ENCODE measurements at places on chromosomes 4 and X.

DNA sequence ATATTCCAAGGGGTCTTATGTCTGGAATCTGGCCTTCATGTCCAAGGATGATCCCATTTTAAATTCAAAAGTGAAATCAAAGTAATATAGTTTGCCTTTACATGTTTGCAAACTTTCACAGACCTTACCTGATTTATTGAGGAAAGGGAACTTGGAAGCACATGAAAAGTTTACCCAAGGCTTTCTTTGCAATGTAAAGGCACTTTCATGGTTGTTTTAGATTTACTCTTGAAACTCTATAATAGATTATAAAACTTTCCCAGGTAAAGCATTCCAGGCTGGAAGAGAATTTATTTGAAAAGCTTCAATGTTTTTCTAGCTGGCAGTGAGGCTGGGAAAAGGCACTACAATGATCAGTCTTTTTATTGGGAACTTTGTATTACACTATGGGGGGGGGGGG, 842.8 kb upstream of the DIAPH2 start:
- DNase-seq, result no peak

DNA sequence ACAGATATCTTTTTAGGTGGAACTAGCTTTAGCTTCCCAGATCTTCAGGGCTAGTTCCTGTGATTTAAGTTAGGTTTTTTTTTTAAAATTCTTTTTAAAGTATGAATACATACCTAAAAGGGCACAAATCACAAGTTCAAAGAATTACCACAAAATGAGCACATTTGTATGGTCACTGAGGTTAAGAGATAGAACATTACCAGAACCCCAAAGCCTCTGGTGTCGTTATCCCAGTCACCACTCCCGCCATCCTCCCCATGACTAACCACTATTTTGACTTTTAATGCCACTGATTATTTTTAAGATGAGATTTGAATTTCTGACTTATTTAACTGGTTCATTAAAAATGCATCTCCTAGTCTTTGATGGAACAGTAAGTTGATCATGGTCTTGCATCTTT, 5.4 kb downstream of the PGK1 start:
- no peak for DNase-seq

- no peak for DNase-seq
Measured at GRCh38 chrX:1466971-1467561, 14.4 kb upstream of the ASMTL start.

DNA sequence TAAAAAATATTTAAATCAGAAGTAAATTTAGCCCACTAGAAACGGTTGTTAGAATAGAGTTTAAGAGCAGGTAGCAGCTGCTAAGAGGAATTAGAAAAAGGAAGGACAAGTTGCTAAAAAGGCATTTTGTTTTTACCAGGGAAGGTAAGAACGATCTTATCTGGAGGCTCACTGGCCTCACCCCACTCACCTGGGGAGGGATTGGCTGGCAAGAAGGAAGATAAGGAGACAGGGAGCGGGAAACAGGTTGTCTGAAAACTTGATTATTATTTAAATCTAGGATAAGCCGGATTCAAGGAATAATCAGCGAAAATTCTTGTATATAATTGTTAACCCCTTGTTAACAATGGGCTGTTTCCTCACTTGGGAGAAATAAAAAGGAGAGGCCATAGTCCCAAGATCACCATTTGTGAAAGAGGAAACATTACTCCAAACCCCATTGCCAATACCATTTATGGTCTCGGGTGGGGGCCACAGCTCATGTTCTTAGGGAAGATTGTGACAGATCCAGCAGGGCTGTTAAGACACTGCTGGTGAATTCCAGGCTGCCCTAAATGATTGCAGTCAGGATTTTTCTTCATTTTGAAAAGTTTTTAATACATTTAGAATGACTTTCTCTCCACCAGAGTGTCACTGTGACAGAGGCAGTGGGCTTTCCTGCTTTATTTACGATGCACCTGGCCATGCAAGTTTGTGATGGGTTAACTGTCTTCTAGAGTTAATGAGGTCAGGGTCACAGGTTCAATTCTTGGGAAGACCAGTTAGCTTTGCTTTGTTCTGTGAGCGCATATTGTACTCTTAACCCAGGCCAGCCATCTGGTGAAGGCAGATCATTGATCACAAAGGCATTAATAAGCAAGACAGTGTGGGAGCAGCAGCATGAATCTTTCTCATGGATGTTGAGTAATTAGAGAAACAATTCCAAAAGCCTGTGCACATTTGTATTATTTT, 106.6 kb downstream of the CEP135 start:
- no peak for DNase-seq

GRCh38 chrX:40623139-40623536, at the start of gene MPC1L:
TSS of gene MPC1L (plus strand) at chrX:40623428. CDS start at chrX:40623566, 138 bp downstream.
- DNase-seq, result no peak

GRCh38 chr4:1684506-1685234, 557 bp upstream of the FAM53A start:
- DNase-seq, result no peak

DNA sequence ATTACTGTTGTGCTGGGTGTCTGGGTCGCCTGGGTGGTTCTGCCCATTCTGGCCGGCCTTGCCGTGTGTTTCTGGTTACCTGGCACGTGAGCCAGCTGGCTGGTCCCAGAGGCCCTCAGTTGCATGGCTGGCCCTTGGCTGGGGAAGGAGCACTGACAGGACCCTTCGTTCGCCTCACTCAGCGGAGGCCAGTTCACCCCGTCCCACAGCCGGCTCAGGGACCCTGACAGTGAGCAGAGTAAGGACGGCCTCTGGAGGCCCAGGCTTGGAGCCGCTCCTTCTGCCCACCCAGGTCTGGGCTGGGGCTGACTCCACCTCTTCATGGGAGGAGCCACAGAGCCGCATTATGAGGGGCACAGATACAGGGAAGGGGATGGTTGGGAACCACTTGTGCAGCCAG, 20.3 kb upstream of the HGFAC start:
- DNase-seq, result no peak

- no peak for DNase-seq
Measured at GRCh38 chr4:16225167-16225862, 956 bp downstream of the TAPT1 start.

DNA sequence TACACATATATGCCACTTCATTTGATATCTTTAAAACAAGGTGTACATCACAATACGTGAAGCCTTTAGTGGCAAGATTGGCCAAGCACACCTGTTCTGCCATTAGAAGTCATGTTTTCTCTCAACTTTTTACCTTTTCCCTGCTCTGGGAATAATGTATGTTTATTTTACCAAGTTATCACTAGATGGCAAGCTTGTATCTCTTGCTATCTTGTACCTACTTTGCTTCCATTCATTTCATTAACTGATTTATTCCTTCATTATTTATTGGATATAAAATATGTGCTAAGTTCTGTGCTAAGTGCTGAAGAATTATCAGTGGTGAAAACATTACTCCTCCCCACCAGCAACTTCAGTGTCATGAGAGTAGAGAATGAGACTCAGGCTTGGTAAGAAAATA, 245.5 kb downstream of the ANK2 start:
- DNase-seq, result no peak

DNA sequence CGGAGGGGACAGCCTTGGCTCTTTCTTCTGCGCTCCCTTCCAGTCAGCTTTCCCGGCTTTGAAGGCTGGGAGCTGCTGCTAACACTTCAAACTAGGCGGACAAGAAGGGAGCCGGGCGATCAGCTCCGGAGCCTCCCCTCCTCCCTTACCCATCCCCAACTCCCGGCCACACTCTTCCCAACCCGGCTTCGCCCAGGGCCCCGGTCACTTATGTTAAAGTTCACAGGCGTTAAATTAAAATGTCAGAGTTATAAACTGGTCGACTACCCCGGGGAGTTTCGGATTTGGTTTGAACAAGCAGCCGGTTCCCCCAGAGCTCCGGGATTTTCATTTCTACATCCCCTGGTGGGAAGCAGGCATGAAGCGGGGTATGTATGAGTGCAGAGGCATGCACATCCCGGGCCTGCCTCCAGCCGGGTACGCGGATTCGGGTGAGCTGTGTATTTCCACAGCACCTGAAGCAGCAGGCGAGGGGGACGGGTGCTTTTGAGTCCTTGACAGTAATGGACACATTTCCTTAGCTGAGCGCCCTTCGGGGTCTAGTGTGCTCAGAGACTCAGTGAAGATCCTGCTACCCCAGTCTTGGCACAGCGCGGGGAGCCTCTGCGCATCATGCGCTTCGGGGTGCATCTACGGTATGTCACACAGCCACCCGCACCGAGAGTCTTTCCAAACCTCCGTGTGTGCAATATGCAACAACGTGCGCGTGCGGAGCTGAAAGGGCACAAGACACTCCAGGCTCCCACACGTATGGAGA, 880 bp downstream of the UNC5C start:
- DNase-seq, result no peak

DNA sequence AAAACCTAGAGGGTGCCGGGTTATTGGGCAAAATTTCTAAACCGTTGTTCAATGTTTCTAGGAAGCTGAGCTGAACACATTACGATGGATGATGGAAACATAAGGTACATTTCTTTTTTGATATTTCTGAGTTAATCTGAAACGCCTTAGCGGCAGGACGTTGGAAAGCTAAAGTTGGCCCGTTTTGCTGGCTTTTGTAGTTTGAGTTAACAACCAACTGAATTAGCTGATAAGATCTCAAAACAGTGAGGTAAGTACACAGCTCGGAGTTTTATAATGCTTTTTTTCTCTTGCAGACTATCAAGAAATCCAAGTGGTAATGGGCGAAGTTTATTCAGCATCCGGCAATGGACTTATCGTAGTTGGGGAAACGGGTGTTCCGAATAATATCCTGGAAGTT, 73.5 kb downstream of the PRSS12 start:
- DNase-seq, result no peak
